ENCODE measurements at places on chromosomes 6 and 20. TPM values are rescaled to one million over a fixed set of nuclear protein-coding genes. Genes with fewer than 3 reads are reported as not detected.

Gene PSORS1C1
- total RNA-seq = 0.34 TPM

GRCh38 chr6:148955441-148955840, 208.6 kb downstream of the UST start:
- no peaks in the 10 kb centered on the region for H3K27me3 ChIP-seq
- no peak overlapping the region for H3K4me3 ChIP-seq
- DNase-seq = no peak
- H3K36me3 ChIP-seq = no peaks in the 10 kb centered on the region
- no peak overlapping the region for H3K27ac ChIP-seq

DNA sequence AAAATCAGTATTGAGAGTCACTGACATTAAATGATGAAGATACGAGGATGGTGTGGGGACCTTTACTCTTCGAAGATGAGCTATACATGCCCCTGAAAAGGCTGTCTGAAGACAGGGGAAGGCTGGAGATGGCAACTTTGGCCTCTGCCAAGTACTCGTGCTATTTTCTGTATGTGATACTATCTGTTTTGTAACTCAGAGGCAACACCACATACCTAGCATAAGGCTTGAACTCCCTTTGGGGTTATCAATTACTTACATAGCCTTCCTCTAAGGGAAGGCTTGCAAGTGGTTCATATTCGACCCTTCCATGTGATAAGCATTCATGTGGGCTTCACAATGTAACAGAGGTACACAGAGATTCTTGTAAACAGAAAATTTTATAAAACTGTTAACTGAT, 68.7 kb upstream of the FBXO30 start:
- H3K27ac ChIP-seq = no peak overlapping the region
- H3K27me3 ChIP-seq = no peaks in the 10 kb centered on the region

- no peak overlapping the region for H3K27ac ChIP-seq
- H3K27me3 ChIP-seq = no peaks in the 10 kb centered on the region
- DNase-seq = no peak
- no peak overlapping the region for H3K4me3 ChIP-seq
Observed at GRCh38 chr20:36848078-36848660, 27.8 kb upstream of the TLDC2 start.

DNA sequence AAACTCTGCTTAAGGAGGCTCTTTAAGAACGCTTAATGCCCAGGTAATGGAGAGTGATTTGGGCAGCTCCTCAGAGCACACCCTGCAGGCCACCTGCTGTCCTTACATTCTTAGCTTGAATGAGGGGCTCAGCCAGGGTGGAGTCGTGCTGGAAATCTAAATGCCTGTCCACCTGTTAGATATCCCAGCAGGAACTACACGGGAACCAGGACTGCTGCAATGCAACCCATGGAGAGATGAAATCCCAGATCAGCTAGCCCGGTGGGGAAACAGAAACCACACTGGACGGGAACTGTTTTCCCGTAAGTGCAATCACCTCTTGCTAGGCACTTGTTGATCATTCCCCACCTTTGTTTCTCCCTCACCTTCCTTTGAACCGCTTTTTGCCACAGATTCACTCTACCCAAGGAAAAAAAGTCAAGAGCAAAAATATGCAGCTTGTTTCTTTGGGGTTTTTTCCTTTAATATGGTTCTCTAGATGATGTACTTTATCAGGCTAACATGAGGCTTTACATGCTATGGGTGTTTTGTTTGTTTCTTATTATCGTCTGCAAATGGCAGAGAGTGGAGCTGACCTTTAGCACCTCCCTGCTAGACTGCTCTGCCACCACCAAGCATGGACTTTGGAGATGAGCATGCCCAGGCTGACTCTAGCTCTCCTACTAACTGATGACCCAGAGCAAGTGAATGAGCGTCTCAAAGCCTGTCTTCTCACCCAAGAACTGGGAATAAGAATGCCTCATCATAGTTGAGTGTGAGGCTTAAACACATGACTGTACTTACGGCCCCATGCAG, 125.9 kb upstream of the TNFAIP3 start:
- DNase-seq = no peak
- H3K4me3 ChIP-seq = no peak overlapping the region
- H3K4me1 ChIP-seq = no peaks in the 10 kb centered on the region
- no peaks in the 10 kb centered on the region for H3K27me3 ChIP-seq
- H3K36me3 ChIP-seq = no peaks in the 10 kb centered on the region
